GM03348 (cell line): ENCODE measurements at places on chromosomes 2 and 18.

DNA sequence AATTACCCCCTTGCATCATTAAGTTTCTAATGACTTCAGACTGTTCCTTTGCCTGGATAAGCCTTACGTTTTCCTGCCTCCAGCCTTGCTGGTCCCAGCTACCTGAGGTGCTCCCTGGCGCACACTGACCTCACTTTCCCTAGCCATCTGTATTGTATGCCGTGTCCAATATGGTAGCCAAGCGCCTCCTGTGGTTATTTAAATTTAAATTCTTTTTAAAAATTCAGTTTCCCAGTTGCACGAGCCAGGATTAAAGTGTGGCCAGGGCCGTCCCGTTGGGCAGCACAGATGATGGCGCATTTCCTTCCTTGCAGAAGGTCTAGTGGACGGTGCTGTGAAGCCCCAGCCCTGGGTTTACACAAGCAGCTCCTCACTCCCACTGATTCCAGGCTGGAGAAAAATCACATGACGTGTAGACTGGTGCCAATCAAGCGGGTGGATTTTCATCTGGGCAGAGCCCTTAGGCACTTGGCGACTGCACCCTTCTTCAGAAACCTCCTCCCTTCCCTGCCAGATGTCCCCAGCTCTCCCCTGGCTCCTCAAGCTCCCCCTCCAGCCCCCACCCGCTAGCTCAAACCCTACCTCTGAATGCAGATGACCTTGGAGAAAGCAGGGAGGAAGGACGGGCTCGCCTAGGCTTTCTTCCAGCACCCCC lies 33.9 kb downstream of the ACKR3 start:
- no peak for DNase-seq

- DNase-seq, result no peak
These were observed 614.4 kb downstream of the CPS1 start for GRCh38 chr2:211170843-211171242.

DNA sequence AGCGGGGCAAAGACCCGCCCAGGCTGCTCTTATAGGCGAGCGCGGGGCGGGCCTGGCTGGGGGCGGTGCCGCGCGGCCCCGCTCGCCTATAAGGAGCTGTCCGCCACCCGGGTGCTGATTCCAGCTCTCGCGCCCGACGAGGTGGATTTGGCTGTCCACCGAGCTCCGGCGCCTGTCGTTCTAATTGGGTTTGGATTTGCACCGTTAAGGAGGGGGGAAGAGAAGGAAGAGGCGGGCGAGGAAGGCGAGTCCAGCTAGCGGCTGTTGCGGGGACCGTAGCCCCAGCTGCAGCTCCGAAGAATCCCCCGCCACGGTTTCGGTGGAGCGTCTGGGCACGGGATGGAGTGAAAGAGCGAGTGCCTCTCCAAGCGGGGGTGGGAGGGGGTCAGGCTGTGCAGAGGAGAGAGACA lies at the start of gene CNTNAP5:
Gene CNTNAP5, plus strand, starts transcription at position 117 of the 410 bp plus-strand sequence. CDS start 364 bp downstream, outside the sequence.
- DNase-seq, result peak; percentile 75

GRCh38 chr2:170533156-170533555 lies 182.0 kb upstream of the SP5 start:
- DNase-seq, result no peak

GRCh38 chr2:181250691-181251090 lies 206.5 kb upstream of the ITGA4 start:
- peak; percentile 25 for DNase-seq

DNA sequence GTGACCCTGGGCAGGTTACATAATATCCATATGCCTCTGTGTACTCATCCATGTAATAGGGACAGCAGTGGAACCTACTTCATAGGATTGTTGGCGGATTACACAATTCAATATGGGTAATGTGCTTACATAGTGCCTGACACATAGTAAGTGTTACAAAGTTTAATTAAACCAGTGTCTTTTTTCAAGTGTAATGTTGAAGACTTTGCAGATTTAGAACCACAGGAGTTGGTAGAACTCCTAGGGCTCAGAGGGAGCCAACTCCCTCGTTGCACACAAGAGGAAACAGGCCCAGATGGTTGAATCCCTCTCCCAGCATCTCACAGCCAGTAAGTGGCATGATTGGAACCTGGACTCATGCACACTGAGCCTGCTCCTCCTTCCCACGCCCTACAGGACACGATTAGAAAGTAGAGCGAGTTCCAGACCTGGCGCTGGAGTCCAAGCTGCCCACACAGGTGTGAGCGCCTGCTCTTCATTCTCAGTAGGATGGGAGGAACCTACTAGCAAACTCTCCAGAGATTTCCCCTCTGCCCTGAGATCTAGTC lies 97.8 kb downstream of the VSNL1 start:
- no peak for DNase-seq

DNA sequence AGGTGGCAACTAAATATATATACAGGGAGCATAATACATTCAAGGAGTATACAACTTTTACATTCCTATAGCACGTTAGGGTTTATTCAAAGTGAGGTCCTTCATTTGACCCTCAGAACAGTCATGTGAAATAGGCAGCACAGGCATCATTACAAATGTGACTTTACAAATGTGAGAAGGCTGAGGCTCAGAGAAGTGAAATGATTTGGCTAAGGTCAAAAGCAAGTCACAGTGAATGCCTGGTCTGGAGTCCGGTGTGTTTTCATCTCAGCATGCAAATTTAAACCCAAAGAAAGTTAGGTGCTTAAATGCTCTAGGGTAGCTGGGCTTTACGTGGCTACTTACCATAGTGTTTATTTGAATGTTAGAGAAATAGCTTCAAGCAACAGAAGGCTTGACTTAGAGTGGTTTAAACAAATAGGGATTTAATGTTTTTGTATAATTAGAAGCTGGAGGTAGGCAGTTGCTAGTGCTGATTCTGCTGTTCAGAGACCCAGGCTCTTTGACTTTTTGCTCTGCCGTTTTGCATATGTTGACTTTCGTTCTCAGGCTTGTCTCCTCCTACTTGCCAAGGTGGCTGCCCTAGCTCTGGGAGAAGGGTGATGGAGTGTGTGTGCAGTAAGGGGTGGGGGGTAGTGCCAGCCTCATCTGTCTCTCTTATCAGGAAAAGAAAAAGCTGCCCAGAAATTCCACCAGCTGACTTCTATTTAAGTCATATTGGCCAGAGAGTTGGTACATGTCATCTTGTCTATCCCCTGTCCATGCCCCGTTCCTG lies 89.2 kb downstream of the PLCL1 start:
- DNase-seq, result no peak

DNA sequence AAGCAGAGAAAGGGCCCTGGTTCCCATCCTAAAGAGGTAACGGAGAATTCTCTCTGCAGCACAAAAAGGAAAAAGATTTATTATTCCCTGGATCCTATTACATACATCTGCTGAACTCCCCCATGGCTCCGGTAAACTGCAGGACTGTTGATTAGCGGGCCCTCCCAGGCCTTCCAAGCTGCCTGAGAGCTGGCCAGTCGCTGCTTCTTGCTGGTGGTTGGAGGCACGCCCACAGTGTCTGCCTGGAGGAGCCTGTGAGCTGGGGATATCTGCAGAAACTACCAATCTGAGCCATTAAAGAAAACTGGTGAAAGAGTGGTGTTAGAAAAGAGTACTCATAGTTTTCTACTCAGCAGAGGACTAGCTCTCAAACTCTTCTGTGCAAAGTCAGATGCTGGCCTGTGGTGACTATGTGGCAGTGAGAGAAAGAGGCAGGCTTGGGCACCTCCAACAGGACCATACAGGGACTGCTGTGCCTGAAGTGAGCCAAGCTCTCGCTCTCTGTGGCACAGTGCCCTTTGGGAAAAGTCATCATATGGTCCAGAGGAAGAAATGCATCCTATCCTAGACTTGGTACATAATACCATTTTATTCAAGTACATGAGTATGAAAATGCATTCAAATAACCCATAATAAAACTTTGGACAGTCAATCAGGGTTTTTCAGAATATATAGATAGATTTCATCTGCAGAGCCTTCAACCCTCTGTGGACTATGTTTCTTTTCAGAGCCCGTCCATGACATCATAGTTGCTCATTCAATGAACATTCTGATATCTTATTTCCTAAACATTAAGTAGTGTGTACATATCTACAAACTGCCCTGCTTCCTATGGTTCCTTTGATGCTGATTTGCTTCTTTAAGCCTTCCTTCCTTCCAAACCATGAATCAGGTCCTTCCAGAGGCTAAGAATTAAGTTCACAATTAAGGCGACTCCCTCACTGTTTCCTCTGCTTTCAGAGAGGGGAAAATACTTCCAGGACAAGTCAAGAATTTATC lies 242.0 kb upstream of the LYPD1 start:
- no peak for DNase-seq

- no peak for DNase-seq
These were observed 102.6 kb downstream of the RTN4 start for GRCh38 chr2:54947646-54948045.

GRCh38 chr2:240999873-241000541 lies 1.6 kb downstream of the SNED1 start:
- no peak for DNase-seq

GRCh38 chr2:171469176-171469575 lies 35.1 kb downstream of the DCAF17 start:
- no peak for DNase-seq

DNA sequence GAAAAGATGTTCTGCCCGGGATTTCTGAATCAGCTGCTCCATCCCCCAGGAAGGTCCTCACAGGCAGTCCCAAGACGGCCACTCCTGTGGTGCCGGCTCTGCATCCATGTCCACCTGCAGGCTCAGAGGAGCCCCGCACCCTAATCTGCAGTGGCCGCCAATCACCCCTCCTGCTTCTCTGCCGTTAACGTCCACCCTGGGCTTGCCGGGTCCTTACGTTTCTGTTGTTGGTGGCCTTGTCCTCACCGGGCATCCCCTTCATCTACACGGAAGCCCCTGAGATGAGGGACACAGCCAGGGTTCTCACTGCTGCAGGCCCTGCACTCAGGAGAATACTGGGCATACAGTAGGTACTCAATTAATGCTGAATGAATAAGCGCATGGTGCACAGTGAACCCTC lies 131.5 kb upstream of the SNTG2 start:
- DNase-seq, result no peak

DNA sequence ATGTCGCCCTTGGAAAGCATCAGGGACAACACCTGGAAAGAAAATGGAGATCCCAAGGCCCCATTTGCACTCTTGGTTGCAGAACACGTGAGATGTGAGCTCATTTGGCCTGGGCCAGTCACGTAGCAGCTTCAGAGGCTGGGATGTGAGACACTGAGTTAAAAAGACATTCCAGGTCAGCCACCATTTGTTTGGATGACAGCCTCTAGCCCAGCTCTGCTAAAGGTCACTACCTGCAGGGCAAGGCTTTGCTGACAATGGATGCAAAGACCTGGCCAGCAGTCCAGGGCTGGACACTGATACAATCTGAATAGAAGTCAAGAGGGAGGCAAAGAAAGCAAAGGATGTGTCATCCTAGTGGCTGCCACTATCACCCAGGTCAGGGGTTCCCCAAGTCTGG lies 83.9 kb upstream of the LRPPRC start:
- DNase-seq, result no peak

GRCh38 chr18:9655232-9655767 lies 40.9 kb upstream of the PPP4R1 start:
- no peak for DNase-seq

GRCh38 chr2:150476286-150476685 lies 11.2 kb downstream of the RND3 start:
- no peak for DNase-seq

DNA sequence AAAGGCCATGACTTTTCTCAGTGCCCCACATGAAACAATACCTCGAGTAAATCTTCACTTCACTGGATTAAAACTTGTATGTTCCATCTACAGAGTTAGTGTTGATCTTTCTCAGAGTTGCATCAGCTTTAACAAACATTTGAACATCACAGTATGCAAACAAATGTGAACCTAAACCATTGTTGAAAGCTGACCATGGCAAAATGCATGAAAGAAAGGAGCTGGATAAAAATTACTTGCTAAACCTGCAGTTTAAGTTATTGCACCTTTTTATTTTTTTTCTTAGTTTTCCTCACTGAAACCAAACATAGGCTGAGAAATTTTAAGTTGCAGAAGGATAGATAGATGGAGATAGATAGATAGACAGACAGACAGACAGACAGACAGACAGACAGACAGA lies 107.2 kb upstream of the UGP2 start:
- DNase-seq, result no peak

DNA sequence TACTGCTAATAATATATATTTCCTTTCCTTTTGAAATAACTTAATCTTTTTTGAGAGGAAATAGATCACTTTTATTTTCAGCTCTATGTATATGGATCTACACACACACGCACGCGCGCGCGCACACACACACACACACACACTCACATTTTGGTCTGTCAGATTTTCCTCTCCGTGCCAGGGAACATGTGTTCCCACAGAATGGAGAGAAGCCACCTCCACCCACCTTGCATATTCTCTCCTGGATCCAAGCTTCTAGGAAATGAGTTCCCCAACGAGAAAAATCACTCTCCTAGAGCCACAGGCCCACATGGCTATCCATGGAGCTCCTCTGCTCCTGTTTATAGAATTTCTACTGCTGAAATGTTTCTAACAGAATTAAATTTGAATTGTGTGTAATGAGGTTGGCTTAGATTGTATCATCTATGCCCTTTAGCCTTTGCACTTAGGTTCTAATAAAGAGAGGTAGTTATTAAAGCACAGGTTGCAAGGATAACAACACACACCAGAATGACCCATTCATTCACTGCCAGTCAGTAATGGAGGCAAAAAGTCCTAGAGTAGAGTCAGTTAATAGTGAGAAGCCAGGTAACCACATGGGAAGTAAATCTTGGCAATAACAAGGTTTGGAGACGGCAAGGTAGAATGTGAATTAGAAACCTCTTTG lies 19.7 kb downstream of the IFIH1 start:
- DNase-seq, result no peak

GRCh38 chr2:176175709-176176607 lies 12.5 kb upstream of the HOXD1 start:
- DNase-seq, result no peak

- DNase-seq, result peak; percentile 91
These were observed 25.7 kb downstream of the NPPC start for GRCh38 chr2:231900486-231900942.

- no peak for DNase-seq
These were observed 20.2 kb upstream of the ADAM23 start for GRCh38 chr2:206423147-206423546.

- DNase-seq, result no peak
These were observed 25.7 kb downstream of the MGAT4A start for GRCh38 chr2:98705333-98705617.

DNA sequence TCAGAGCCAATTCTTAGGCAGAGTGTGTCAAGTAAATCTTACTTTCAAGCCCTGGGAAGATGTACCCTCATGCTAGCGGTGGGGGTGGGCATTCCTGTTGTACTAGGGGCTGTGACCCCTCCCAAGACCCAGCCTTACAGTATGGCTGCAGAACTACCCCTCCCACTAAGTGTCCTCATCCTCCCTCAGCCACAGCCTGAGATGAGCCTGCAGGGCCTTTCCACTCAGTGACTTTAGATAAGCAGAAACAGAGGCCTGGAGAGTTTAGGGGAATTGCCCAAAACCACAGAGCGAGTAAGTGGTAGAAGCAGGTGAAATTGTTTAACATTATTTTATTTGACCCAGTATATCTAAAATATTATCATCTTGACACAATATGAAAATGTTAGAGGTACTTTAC lies 36.6 kb downstream of the TTC32 start:
- no peak for DNase-seq
